ENCODE measurements at places on chromosomes 7 and 10.

- H3K4me1 ChIP-seq: no peaks in the 10 kb centered on the region
- peaks cover 2% of the 10 kb centered on the region for H3K27me3 ChIP-seq
- H3K36me3 ChIP-seq: no peaks in the 10 kb centered on the region
- no peak overlapping the region for H3K4me3 ChIP-seq
- H3K27ac ChIP-seq: no peak overlapping the region
- no peak for DNase-seq
Measured at GRCh38 chr10:126315494-126316177, 72.6 kb downstream of the ADAM12 start.

GRCh38 chr7:142461437-142461836 lies 203.6 kb upstream of the PRSS58 start:
- H3K27ac ChIP-seq: peak overlapping the region; percentile 33
- no peak for DNase-seq
- H3K4me1 ChIP-seq: peaks cover 25% of the 10 kb centered on the region
- no peaks in the 10 kb centered on the region for H3K36me3 ChIP-seq

DNA sequence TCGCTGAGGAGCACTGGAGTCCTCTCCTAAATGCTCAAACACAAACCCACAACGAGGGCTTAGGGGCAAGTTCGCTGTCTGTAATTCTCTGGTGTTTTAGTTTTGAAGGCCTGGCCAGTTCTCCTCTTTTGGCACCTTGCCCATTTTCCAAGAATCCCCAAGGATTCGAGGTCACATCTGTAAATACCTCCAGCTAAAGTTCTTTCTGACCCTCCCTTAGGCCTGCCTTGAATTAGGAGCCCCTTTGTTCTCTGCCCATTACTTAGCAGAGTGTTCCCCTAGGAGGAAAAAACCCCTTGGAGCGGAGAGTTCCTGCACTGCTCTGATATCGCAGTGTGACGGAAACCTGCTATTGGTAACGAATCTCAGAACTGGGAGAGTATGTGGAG lies 743 bp upstream of the PYROXD2 start:
- no peak overlapping the region for H3K4me3 ChIP-seq
- H3K4me1 ChIP-seq: peaks cover 14% of the 10 kb centered on the region

DNA sequence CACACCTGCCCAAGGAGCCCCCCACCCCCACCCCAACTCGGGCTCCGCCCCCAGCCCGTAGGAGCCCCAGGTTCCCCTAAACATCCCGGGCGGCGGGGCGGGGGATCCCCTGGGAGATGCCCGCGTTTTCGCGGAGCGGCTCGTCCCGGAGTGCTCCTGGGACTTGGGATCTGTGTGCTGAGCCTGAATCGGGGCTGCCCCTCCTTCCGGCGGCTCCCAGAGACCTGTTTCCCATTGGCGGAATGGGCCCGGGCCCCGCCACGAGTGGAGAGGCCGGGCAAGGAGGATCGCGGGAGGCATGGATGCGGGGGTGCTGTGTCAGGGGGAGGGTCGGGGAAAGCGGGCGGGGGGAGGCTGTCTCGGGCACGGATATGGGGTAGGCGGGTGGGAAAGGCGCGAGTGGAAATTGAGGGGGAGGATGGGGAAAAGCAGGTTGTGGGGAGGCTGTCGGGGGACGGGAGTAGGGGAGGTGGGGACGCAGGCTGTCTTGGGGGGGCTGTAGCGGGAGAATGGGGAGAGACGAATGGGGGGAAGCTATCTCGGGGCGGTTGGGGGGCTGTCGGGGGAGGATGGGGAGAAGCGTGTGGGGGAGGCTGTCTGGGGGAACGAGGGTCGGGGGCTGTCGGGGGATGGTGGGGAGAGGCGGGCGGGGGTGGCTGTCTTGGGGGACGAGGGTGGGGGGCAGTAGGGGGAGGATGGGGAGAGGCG lies 572 bp upstream of the BHLHA15 start:
- H3K4me3 ChIP-seq: no peak overlapping the region
- H3K27ac ChIP-seq: no peak overlapping the region
- H3K4me1 ChIP-seq: peaks cover 9% of the 10 kb centered on the region
- peaks cover 17% of the 10 kb centered on the region for H3K36me3 ChIP-seq
- no peak for DNase-seq

DNA sequence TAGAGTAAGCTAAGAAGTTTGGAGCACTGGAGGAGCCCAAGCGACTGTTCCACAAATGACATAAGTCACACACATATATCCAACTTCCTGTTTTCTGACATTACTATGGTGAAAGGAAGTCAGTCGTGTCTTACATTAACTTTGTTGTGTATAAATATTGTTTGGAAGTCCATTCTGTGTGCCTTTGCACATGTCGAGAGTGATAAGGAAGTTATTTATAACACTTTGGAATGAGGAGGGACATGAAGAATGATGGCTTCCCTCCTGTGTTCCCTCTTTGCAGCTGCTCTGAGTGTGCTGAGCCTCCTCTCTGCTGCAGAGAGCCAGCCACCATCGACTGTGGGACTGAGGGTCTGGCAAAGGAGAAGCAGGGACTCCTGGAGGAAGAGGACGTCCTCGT lies 40.4 kb upstream of the MGMT start:
- DNase-seq: no peak
- H3K27me3 ChIP-seq: peaks cover 4% of the 10 kb centered on the region
- H3K27ac ChIP-seq: no peak overlapping the region
- H3K4me1 ChIP-seq: no peaks in the 10 kb centered on the region
- no peak overlapping the region for H3K4me3 ChIP-seq

- peaks cover 27% of the 10 kb centered on the region for H3K4me1 ChIP-seq
- H3K36me3 ChIP-seq: no peaks in the 10 kb centered on the region
- no peak for DNase-seq
- H3K27me3 ChIP-seq: no peaks in the 10 kb centered on the region
Measured at GRCh38 chr10:92291616-92291865, 574 bp downstream of the MARCHF5 start.

DNA sequence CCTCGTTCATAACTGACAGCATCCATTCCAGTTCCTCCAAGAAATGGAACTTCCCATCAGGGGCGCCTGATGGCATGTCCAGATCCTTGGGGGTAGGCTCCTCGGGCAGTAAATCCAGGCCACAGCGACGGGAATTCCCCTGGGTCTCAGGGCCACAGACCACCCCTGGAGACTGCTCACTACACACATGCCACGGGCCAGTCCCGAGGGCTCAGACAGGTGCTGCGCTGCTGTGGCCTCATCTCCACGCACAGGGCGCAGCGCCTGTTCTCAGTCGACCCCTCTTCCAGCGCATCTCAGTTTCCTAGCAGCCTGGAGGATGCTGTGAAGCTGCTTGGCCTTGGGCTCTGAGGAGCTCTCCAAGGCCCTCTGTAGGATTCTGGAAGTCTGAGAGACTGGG lies 473.5 kb upstream of the FOXK1 start:
- no peaks in the 10 kb centered on the region for H3K27me3 ChIP-seq
- H3K4me3 ChIP-seq: no peak overlapping the region
- no peak overlapping the region for H3K27ac ChIP-seq

DNA sequence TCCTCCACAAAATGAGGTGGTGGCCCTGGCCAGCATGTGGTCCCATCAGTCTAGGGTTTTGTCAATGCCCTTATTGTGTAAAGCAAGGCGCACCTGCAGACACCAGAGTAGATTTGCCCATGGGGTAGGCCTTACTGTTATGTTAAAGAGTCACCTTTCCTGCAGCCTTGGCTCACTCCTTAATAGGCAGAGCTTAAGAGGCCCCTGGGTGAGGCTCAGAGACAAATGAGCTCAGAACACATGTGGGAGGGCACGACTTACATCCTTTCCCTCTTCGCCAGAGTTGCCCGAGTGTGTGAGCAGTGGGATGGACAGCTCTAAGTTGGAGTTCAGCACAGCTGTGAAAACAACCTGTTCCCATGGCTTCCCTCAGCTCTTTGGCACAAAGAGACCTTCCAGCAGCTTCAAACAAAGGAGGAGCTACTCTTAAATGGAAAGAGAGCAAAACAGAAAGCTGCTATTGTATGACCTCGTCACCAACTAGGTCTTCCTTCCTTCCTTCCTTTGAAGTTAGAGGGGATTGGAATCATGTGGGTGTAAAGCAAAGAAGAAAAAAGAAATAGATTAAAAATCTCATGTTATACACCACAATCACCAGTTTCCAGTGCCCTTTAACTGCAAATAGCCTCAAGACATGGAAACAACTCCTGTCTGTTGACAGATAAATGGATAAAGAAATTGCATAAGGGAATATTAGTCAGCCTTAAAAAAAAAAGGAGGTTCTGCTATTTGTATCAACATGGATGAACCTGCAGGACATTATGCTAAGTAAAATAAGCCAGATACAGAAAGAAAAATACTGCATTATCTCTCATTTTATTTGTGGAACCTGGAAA lies 11.9 kb upstream of the XPNPEP1 start:
- H3K36me3 ChIP-seq: no peaks in the 10 kb centered on the region
- no peak overlapping the region for H3K27ac ChIP-seq
- H3K27me3 ChIP-seq: no peaks in the 10 kb centered on the region
- H3K4me1 ChIP-seq: peaks cover 35% of the 10 kb centered on the region

DNA sequence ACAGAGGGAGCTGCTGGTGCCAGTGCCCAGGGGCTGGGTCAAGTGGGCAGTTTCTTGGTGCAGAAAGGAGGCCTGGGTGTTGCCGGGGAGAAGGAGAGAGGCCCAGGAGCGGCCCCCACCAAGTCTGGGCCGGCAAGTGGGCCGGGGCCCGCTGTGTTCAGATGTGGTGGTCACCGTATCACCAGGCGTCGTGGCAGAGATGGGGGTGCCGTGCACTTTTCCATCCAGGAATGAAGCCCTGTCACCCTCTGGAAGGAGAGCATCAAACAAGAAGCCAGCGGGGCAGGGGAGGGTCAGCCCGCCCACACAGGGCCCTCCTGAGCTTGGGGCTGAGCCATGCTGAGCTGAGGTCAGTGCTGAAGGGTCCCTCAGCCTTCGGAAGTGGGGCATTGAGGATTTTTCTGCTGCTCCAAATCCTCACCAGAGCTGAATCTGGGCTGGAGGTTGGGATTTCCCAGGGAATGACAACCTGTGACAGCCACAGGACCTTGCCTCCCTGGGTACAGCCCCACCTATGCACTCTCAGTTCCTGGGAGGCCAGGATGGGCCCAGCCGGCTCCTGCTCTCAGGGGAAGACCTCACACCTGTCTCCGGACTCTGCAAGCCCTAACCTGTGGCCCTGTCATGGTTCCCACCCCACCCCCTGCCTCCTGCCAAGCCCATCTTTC lies 27.9 kb upstream of the INPP5A start:
- H3K27ac ChIP-seq: no peak overlapping the region
- H3K36me3 ChIP-seq: no peaks in the 10 kb centered on the region
- H3K27me3 ChIP-seq: no peaks in the 10 kb centered on the region
- no peak overlapping the region for H3K4me3 ChIP-seq
- no peak for DNase-seq

DNA sequence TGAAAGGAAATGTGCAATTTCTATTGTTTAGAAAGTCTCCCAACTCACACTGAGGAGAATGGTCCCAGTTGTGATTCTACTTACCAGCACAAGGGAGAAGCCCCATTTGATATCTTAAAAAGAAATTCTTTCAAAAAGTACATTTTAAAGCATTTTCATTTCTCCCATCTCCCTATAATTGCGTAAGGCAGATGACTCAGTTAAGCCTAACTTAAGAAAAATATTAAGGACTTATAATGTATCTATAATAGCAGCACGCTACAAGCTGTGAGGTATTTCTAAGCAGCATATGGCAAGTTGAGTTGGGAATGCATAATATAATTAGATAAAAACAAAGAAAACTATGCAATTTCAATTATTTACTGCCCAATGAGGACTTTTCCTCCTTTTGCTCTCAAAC lies 8.5 kb upstream of the NRCAM start:
- H3K4me1 ChIP-seq: no peaks in the 10 kb centered on the region
- H3K4me3 ChIP-seq: no peak overlapping the region
- H3K27ac ChIP-seq: no peak overlapping the region
- DNase-seq: no peak
- H3K27me3 ChIP-seq: peaks cover 4% of the 10 kb centered on the region

DNA sequence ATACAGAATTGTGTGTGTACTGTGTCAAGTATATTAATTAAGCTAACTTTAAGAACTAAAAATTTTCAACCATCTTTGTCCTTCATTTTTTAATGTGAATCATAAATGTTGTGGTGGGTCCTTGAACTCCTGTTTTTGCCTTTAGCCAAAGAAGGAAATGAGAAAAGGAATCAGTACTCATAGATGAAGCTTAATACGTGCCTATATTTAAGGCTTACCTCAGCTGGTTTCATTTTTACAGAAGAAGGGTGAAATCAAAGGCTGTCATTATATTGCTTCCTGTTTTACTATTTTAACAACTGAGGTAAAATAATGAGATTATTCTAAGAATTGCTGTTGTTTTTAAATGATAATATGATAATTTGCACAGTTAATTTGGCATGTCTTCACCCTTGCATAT lies 6.3 kb upstream of the SNX13 start:
- peaks cover 15% of the 10 kb centered on the region for H3K4me1 ChIP-seq
- H3K27ac ChIP-seq: peak overlapping the region; percentile 17
- H3K4me3 ChIP-seq: peak overlapping the region; percentile 81
- DNase-seq: no peak
- H3K36me3 ChIP-seq: no peaks in the 10 kb centered on the region

DNA sequence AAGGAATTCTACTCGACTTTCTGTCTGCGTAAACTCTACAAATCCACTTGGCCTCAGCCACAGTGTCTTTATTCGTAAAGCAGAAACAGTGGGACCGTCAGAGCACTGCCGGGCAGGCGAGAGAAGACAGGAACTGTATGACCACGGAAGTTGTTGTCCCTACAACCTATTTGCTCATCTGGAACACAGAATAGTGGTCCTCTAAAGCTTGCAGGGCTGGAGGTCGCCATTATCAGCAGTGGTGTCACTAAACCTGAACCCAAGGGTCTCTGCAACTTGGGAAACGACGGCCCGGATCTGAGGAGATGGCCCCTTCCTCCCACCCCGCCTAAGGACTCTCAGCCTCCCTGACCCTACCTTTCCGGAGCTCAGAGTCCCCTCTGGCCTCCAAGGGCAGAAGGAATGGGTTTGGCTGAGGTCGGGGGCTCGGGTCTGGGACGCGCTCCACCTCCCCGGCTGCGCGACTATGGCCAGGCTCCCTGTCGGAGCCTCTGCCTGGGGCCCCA lies 442 bp downstream of the STYXL1 start:
- no peaks in the 10 kb centered on the region for H3K27me3 ChIP-seq
- no peaks in the 10 kb centered on the region for H3K36me3 ChIP-seq
- peak overlapping the region; percentile 97 for H3K4me3 ChIP-seq
- H3K27ac ChIP-seq: peak overlapping the region; percentile 91
- peaks cover 51% of the 10 kb centered on the region for H3K4me1 ChIP-seq

GRCh38 chr7:46198701-46199100 lies 277.6 kb upstream of the IGFBP3 start:
- no peaks in the 10 kb centered on the region for H3K27me3 ChIP-seq
- H3K4me3 ChIP-seq: no peak overlapping the region
- no peak for DNase-seq
- no peak overlapping the region for H3K27ac ChIP-seq
- H3K4me1 ChIP-seq: no peaks in the 10 kb centered on the region
